ENCODE measurements at places on chromosomes 7 and 10. TPM values are rescaled to one million over a fixed set of nuclear protein-coding genes. Genes with fewer than 3 reads are reported as not detected.

- DNase-seq, result no peak
Observed at GRCh38 chr7:14834456-14834855, 68.1 kb downstream of the DGKB start.

GRCh38 chr7:78043159-78043558, 244.6 kb downstream of the PHTF2 start:
- no peak for DNase-seq

DNA sequence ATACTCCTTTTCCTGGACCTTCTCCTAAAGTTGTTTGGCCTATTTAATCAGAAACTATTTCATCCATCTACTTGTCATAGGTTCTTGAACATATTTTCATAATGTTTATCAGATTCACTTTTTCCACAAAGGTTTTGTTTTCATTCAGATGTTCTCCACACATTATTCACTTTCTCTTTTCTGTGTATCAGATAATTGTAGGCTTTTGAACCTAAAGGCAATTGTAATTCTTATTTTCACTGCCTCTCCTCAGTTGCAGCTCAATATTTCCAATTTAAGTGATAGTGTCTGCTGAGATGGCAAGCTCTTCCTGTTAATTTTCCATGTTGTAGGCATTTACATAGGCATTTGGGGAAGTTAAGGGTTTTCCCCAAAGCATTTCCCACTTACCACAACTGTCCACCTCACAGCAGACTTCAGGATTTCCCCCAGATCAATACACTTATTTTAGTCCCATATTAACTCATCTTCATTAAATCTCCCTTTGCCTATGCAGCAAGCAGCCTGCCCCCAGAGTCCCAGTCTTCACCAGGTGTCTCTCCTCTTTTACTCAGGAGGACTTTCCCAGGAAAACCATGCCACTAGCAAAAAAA, 12.3 kb upstream of the IKZF1 start:
- no peak for DNase-seq

GRCh38 chr7:5488286-5488878, 64.7 kb upstream of the TNRC18 start:
- DNase-seq, result no peak

MNX1 gene
- polyA plus RNA-seq, result not detected

TMEM236 gene
- 0.27 TPM for polyA plus RNA-seq

CADPS2 gene
- 11.5 TPM for polyA plus RNA-seq

IGFBP3 gene
- 117 TPM for polyA plus RNA-seq

PODXL gene
- polyA plus RNA-seq, result 29.1 TPM
